ENCODE measurements at places on chromosomes 3 and 15. TPM values are rescaled to one million over a fixed set of nuclear protein-coding genes. Genes with fewer than 3 reads are reported as not detected.

DNA sequence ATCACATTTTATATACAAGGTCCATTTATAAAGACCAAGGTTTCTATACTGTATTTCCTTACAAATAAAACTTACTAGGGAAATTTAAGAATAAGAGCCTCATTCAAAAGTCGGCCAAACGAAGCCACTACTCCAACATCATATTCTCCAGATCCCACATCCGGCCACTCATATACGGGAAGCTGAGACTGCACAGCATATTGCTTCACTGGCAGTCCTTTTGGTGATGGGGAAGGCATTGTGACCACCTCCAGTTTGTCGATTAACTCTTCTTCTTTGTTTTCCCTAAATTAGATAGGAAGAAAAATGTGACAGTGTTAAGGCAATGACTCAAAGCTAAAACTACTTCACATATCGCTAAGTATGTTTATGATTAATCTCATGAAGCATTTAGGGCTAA, 2.7 kb downstream of the MTFMT start:
- H3K27me3 ChIP-seq, result no peaks in the 10 kb centered on the region
- H3K4me1 ChIP-seq, result peaks cover 10% of the 10 kb centered on the region
- peaks cover 44% of the 10 kb centered on the region for H3K36me3 ChIP-seq
- no peak for DNase-seq
- no peak overlapping the region for H3K27ac ChIP-seq
- no peak overlapping the region for H3K4me3 ChIP-seq

- H3K36me3 ChIP-seq, result no peaks in the 10 kb centered on the region
- H3K4me1 ChIP-seq, result no peaks in the 10 kb centered on the region
- no peak for DNase-seq
- no peak overlapping the region for H3K4me3 ChIP-seq
- no peaks in the 10 kb centered on the region for H3K27me3 ChIP-seq
- no peak overlapping the region for H3K27ac ChIP-seq
These were observed 138.3 kb downstream of the RYR3 start for GRCh38 chr15:33448961-33449606.

DNA sequence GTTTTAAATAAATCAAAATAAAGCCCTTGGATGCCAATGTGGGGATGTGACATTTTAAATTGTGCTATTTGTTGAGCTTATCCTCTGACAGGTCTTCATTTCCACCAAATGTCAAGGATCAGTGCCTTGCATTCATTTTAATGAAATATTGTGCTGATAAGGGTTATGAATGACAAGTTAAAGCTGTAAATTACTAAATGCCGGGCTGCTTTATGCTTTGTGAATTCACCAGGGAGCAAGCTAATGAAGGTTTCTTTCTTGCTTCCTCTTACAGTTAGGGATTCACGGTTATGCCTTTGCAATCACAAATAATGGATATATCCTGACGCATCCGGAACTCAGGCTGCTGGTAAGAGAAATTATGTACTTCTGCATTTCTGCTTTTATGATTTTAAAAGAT, 81.7 kb downstream of the LRTM1 start:
- H3K27me3 ChIP-seq, result no peaks in the 10 kb centered on the region
- DNase-seq, result no peak
- no peak overlapping the region for H3K4me3 ChIP-seq
- H3K27ac ChIP-seq, result no peak overlapping the region
- H3K4me1 ChIP-seq, result no peaks in the 10 kb centered on the region

DNA sequence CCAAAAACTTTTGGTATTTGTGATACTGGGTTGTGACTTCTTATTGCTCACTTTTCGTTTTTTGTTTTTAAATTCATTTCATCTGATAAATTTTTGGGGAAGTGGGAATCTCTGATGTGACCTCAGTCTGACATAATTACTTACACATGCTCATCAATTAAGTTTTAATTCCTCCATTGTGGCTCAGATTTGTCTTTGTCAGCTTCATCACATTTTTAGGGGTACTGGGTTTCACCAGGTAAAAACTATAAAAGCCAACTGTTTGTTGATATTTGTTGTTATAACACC, 425.3 kb upstream of the TGFBR2 start:
- H3K4me3 ChIP-seq, result no peak overlapping the region
- H3K4me1 ChIP-seq, result no peaks in the 10 kb centered on the region
- H3K36me3 ChIP-seq, result no peaks in the 10 kb centered on the region
- no peak for DNase-seq

The ARHGEF26 gene
- total RNA-seq, result 58.8 TPM

GRCh38 chr15:61841466-61841865, 218.8 kb downstream of the VPS13C start:
- H3K4me3 ChIP-seq, result no peak overlapping the region
- no peaks in the 10 kb centered on the region for H3K36me3 ChIP-seq
- DNase-seq, result no peak
- H3K4me1 ChIP-seq, result no peaks in the 10 kb centered on the region

DNA sequence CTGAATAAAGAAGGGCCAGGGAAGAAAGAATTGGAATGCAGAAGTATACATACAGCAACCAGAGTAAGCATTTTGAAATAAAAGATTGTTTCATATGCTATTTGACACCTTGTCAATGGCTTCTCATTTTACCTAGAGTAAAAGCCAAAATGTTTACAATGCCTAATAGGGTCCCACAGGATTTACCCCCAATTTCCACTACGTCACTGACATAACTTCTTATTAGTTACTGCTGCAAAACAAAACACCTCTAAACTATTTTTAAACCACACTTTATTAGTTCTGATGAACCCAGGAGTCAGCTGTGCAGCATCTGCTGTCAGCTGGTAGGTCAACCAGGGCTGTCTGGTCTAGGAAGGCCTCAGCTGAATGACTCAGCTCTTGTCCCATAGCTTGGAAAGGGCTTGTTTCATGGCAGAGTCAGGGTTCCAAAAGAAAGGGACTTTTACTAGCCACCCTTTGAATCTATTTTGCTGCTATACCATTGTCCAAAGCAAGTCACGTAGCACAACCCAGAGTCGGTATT, 945.1 kb downstream of the EPHA3 start:
- no peaks in the 10 kb centered on the region for H3K36me3 ChIP-seq
- DNase-seq, result no peak
- H3K4me1 ChIP-seq, result no peaks in the 10 kb centered on the region
- no peak overlapping the region for H3K27ac ChIP-seq
- H3K4me3 ChIP-seq, result no peak overlapping the region

The FBN1 gene
- total RNA-seq, result 46.9 TPM

The SERINC4 gene
- not detected for total RNA-seq

DNA sequence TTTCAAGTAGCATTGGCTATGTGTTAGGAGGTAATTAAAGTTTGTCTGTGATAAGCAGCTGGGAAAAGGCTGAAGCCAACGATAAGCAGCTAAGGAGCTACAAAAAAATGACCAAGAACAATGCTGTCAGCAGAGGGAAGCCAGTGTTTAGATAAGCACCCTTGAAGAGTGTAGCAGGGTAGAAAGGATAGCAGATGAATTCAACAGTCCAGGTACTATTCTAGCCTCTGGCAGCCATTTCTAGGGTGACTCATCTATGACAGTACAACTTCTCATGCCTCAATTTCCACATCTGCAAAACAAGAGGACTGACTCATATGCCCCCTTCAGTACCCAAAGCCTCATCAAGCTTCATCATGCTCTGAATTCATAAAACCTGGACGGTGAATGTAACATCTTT, 617.6 kb upstream of the UBE2E2 start:
- H3K4me1 ChIP-seq, result no peaks in the 10 kb centered on the region
- no peak overlapping the region for H3K4me3 ChIP-seq
- H3K27me3 ChIP-seq, result no peaks in the 10 kb centered on the region
- DNase-seq, result no peak

DNA sequence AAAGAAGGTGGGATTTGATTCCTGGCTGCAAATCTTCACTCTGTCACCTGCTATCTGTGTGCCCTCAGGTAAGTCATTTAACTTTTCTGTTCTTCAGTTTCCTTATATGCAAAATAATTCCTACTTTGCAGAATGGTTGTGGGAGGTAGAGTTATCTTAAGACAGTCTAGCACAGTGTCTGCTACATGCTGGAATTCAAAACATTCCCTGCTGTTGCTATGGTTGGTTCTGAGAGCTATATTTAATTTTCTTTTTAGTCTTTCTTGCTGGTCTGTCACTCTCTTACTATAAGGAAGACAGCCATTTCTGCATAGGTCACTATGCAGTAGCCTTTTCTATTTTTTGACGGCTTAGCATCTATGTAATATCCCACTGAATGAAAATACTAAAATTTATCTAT, 4.0 kb upstream of the ADPGK start:
- no peak overlapping the region for H3K27ac ChIP-seq
- H3K27me3 ChIP-seq, result no peaks in the 10 kb centered on the region
- H3K4me1 ChIP-seq, result peaks cover 11% of the 10 kb centered on the region
- no peak for DNase-seq
- H3K4me3 ChIP-seq, result no peak overlapping the region

DNA sequence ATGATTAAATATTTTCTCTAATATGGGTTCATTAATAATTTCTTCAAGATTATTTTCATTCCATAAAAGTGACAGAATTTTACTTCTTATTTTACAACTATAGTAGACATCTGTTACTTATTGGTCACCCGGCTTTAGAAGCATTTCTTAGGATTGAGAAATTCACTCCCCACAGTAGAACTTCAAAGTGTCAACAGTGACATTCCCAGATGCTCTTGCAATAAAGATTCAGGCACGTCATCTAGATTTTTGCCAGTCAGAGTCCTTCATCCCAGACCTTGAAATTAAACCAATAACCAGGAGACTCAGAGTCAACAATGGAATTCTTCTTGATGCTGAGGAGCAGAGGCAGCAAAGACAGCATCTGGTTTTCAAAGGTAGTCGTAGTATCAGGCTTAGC, 190.8 kb downstream of the VGLL3 start:
- H3K27me3 ChIP-seq, result no peaks in the 10 kb centered on the region
- no peaks in the 10 kb centered on the region for H3K4me1 ChIP-seq
- no peak overlapping the region for H3K4me3 ChIP-seq
- H3K27ac ChIP-seq, result no peak overlapping the region
- no peaks in the 10 kb centered on the region for H3K36me3 ChIP-seq
- DNase-seq, result no peak

GRCh38 chr3:37920156-37920699, 58.5 kb downstream of the CTDSPL start:
- H3K4me3 ChIP-seq, result no peak overlapping the region
- H3K36me3 ChIP-seq, result no peaks in the 10 kb centered on the region
- DNase-seq, result no peak
- no peak overlapping the region for H3K27ac ChIP-seq
- peaks cover 57% of the 10 kb centered on the region for H3K4me1 ChIP-seq

- no peak overlapping the region for H3K27ac ChIP-seq
- H3K36me3 ChIP-seq, result no peaks in the 10 kb centered on the region
- DNase-seq, result no peak
These were observed 4.2 kb upstream of the PLOD2 start for GRCh38 chr3:146164971-146165769.

DNA sequence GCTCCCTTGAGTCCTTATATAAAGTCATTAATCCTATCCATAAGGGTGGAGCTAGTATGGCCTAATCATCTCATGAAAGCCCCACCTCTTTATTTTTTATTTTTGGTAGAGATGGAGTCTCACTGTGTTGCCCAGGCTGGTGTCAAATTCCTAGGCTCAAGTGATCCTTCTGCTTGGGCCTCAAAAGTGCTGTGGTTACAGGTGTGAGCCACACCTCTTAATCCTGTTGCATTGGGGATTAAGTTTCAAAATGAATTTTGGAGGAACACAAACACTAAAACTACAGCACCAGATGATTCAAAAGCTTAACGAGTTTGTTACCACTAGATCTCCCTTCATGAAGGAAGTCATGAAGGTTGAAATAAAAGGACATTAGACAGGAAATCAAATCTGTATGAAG, 27.7 kb downstream of the RAB7A start:
- no peaks in the 10 kb centered on the region for H3K36me3 ChIP-seq
- no peak overlapping the region for H3K27ac ChIP-seq
- no peak for DNase-seq
- peaks cover 10% of the 10 kb centered on the region for H3K4me1 ChIP-seq

- no peaks in the 10 kb centered on the region for H3K36me3 ChIP-seq
- no peaks in the 10 kb centered on the region for H3K4me1 ChIP-seq
- H3K4me3 ChIP-seq, result peak overlapping the region; percentile 29
- peaks cover 19% of the 10 kb centered on the region for H3K27me3 ChIP-seq
- H3K27ac ChIP-seq, result no peak overlapping the region
These were observed 822 bp downstream of the ZNF385D start for GRCh38 chr3:21750080-21750696.

The IMPG2 gene
- total RNA-seq, result 0.29 TPM

DNA sequence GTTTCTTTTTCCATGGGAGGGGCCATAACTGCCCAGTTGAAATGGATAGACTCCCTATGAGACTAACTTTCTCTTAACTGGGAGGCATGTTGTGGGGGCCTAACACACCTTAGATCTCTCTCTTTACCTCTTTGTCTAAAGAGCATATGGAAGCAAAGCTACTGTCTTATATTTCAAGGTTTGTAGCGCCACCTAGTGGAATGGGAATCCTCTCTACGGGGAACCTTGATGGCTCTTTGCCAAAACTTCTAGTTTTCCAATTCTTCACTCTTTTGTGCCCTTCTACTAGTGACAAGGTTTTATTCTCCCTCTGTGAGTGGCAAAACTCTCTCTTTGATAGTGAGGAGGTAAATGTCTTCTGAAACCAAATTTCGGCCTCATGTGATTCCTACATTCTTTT, 1030.4 kb upstream of the CADM2 start:
- no peaks in the 10 kb centered on the region for H3K36me3 ChIP-seq
- H3K27me3 ChIP-seq, result no peaks in the 10 kb centered on the region
- no peak for DNase-seq

- peaks cover 25% of the 10 kb centered on the region for H3K27me3 ChIP-seq
- peak; percentile 72 for DNase-seq
These were observed at the start of gene SLC12A8 for GRCh38 chr3:125212509-125213363. SLC12A8 (minus strand) TSS chr3:125212748; CDS start chr3:125211349, 1,399 bp downstream.

DNA sequence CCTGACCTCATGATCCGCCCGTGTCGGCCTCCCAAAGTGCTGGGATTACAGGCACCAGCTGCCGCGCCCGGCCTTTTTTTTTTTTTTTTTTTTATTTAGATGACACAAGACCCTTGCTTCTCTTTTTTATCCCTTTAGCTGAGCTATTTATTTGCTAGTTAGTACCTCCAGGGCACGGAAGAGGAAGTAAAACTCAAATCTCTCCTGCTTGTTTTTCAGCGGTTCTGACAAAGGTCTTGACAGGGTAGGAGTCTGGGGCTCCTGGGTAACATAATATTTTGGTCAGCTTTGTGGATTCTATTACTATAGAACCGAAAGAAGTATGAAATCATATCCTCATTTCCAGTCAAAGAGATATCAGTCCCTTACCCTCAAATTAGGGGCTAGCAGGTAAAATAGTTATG, 44.0 kb upstream of the ETV5 start:
- H3K27me3 ChIP-seq, result no peaks in the 10 kb centered on the region
- H3K27ac ChIP-seq, result no peak overlapping the region

DNA sequence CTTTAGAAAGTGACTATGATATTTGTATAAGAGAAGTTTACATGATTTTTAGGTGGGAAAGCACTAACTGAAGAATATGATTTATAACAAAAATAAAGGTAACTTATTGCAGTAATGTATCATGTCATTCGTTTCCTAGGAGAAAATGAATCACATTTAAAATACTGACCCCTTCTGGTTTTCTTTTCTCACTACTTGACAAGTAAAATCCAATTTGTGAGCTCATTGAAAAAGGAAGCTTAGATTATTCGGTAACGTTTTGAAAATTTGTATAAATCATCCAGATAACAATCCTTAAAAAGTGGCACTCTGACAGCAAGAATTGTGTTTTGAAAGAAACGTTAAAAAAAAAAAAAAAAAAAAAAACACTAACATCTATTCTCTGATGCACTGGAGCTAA, 39.0 kb downstream of the NSUN3 start:
- H3K4me3 ChIP-seq, result no peak overlapping the region
- H3K27me3 ChIP-seq, result no peaks in the 10 kb centered on the region
- DNase-seq, result no peak
- peaks cover 60% of the 10 kb centered on the region for H3K36me3 ChIP-seq

GRCh38 chr3:197149-197827, 725 bp downstream of the CHL1 start:
- peak; percentile 63 for DNase-seq
- H3K27ac ChIP-seq, result no peak overlapping the region
- H3K36me3 ChIP-seq, result no peaks in the 10 kb centered on the region
- H3K27me3 ChIP-seq, result peaks cover 28% of the 10 kb centered on the region
- H3K4me3 ChIP-seq, result peak overlapping the region; percentile 52

Measured in upper lobe of right lung (tissue), 1 donor.